ENCODE measurements at places on chromosomes 2 and 18.

DNA sequence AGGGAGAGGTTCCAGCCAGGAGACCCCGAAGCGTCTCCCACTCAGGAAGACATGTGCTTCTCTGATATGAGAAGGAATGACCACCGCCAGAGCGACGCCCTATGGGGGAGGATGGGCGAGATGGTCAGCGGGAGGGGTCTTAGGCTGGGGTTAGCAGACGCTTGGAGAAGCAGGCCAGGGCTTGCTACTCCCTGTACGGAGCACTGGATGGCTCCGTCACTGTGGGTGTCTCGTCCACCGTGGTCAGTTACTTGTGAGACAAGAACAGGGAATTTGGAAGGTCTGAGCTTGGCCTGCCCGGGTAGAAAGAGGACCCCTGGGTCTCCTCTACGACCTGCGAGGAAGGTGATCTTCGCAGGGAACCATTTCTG, 39.8 kb downstream of the TMEM18 start:
- DNase-seq: no peak

- DNase-seq: no peak
Measured at GRCh38 chr2:28054916-28055315, 164.4 kb downstream of the BABAM2 start.

- DNase-seq: no peak
Measured at GRCh38 chr18:22385718-22386117, 32.0 kb downstream of the CTAGE1 start.

DNA sequence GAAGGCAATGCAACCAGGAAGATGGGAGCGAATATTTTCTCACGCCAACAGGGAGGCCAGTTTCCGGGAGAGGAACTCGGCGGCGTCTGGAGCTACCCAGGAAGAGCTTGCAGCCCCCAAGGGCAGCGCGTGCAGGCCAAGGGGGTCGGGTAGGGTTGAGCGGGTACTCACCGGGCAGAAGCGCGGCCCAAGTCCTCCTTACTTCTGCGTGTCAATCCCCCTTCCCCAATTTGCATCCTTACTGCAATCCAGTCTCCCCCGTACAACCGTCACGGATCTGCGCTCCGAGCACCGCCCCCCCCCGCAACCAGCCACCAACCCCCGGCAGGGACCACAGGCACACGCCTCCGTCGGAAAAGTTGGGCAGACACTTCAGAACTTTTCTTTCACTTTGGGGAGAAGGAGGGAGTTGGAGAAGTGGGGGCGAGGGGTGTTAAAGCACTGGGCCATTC, 1.3 kb downstream of the ATP8B1 start:
- no peak for DNase-seq

DNA sequence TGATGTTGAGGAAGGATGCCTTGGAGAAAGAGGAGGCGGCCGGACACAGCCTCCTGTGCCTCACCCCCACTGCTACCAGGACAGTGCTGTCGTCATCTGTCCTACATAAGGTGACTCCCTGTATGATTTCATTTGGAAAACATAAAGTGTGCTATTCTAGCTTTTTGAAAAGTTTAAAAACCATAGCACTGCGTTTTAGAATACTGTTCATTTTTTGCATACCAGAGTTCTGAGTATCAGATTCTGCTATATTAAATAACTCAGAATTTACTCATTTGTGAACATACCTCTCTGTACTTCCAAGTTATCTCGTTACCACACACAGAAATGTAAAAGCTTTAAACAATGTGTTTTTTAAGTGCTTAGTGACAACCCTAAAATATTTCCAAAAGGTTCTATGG, 302.9 kb downstream of the LRRTM1 start:
- no peak for DNase-seq

GRCh38 chr18:78639006-78639950, 340.3 kb upstream of the SALL3 start:
- no peak for DNase-seq

DNA sequence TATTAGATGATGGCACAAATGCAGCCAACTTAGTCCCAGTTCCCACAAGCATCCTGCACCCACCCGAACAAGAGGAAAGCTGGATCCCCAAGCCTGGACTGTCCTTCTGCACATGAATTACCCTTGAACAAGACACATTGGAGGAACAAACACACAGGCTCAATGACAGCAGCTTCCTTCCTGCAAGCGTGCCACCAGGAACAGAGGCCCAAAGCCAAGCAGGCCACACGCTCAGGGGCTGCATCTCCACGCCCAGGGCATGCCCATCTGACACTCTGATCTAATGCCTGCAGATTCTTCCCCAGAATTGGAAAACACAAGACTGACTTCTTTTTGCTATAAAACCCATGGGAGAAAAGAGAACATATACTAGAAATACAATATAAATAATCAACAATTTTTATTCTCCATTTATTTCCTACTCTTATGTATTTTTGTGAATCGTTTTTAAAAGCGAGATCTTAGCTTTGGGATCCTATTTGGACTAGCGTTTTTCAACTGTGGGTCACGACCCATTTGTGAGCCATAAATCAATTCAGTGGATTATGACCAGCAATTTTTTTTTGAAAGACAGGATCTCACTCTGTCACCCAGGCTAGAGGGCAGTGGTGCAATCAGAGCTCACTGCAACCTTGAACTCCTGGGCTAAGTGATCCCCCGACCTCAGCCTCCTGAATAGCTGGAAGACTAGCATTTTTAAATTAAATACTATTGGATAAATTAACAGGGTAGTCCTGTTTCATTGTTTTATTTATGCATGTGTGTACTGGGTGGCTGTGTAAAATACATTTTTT, 34.4 kb downstream of the PSTPIP2 start:
- DNase-seq: no peak

GRCh38 chr18:27839141-27839540, 337.8 kb downstream of the CDH2 start:
- no peak for DNase-seq

GRCh38 chr2:20267529-20267928, 42.6 kb upstream of the SDC1 start:
- DNase-seq: no peak

DNA sequence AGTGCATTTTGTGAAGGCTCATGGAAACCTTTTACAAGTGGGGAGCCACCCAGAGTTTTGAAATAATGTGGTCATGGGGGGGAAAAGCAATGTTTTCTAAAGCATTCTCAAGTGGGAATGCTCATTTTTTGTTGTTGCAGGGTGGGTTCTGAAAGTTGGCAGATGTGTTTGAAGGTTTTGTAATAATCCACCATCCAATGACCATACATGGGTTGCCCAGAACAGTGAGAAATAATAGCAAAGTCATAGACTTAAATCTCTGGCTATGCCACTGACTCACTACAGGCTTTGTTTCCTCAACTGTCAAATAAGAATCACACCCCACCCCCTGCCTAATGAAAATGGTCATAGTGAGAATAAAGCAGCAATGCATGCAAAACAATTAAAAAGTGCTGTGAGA, 2.9 kb downstream of the DSG3 start:
- no peak for DNase-seq

- DNase-seq: no peak
Measured at GRCh38 chr18:8762968-8763367, 57.6 kb downstream of the MTCL1 start.
